ENCODE measurements at places on chromosomes 11 and 22.
A peak's percentile ranks its signal among the peaks of the same experiment; 100 is the strongest.

DNA sequence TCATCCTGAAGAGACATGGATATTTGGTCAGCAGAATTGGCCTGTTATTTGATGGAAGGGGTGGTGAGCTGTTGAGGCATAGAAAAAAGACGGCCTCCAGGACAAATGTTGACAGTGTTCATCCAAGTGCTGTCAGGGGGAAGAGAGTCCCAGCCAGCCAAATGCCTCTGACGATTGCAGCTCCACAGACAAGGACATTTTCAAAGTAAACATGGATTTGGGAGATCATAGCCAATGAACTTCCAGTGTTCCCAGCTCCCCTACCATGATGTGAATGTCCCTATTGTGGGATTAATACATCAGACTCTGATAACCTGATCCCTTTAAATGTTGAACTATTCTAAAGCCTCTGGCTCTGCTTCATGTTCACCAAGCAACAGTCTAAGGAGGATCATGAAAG, 31.2 kb upstream of the PSMA1 start:
- no peak for DNase-seq

DNA sequence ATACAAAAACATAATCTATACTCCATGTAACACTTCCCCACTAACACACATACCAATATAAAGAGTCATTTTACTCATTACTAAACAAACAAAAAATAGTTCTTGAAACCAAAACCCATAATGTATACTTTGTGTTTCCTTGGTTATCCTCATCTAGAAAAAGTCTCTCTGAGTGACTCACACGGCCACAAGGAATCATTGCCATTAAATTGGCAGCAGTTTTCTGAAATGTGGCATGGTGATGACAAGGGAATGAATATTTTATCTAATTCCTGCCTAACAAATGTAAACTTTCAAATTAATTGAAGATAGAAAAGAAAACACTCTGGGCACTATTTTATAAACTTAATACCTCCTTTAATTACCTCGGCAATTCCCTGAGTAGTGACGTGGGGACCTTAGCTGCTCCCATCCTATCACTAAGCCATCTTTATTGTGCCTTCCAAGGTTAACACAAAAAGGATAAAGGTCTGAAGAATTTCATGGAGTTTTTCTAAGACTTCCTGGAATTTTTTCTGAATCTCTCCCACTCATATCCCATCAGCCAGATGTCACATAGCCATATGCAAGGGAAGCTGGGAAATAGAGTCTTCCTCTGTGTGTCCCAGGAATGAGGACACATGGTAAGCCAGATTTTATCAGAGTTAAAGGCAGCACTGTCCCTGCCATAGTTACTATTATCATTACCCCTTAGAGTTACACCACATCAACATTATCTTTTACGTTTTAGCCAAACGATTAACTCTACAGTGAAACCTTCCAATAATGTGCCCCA, 857.2 kb upstream of the TENM4 start:
- DNase-seq: no peak

- no peak for DNase-seq
These were observed 259.9 kb upstream of the CTSC start for GRCh38 chr11:88597387-88597786.

GRCh38 chr11:33867996-33868646, 23.8 kb downstream of the LMO2 start:
- DNase-seq: no peak

DNA sequence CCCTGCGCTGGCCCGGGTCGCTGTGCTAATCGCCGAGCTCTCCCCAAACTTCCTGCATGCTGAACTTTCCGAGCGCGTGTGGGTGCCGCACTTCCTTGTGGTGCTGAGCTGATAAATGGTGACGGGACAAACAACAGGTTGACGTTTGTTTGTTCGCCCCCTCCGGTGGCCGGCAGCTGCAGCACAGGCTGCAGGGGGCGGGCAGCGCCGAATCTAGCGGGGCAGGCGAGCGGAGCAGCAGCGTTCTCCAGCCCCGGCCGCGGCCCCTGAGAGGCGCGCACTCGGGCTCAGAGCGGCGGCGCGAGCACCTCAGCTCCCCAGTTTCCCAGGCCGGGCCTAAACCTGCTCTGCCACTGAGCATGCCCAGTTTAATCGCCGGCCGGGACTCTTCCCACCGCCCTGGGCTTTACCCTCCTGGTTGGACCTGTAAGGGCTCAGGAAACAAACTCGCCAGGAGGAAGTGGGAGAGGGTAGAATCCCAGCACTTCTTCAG, at the start of gene PDGFD:
Gene PDGFD, minus strand, starts transcription at position 120 of the 493 bp plus-strand sequence.
- peak; percentile 14 for DNase-seq

DNA sequence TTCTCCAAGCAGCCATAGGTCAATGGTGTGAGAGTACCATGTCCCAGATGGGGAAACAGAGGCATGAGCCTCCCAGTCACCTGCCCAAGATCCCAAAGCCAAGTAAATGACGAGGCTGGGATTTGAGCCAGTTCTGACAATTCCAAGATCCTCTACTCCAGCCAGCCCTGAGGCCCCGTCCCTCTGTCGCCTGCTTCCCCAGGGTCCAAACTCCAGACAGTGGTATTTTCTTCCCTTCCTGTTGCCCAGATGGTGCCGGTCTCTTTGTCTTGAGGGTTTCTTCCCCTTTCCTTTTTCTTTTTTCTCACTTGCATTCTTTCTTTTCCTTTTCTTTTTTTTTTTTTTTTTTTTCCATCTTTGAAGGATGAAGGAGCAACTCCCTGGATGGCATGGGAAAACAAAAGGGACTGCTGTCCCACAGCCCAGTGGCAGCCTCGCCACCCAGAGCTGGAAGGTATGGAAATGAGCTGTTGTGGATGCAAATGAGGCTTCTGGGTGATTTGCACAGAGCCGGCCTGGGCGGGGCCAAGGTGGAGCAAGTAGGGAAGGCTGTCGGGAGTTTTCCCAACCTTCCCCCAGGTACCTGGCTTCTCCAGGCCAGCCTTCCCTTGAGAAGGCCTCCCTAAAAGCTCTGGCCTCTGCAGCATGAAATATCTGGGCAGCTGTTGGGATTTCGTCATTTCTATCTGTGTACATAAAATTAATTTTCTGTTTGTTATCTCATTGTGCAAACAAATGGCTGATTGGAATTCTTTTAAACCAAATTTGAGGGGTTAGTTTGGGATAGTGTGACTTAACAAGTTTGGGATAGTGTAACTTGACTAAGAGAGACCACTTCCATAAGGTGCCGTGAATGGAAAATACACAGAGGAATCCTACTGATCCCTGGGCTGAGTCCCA, 146.8 kb downstream of the MN1 start:
- no peak for DNase-seq

DNA sequence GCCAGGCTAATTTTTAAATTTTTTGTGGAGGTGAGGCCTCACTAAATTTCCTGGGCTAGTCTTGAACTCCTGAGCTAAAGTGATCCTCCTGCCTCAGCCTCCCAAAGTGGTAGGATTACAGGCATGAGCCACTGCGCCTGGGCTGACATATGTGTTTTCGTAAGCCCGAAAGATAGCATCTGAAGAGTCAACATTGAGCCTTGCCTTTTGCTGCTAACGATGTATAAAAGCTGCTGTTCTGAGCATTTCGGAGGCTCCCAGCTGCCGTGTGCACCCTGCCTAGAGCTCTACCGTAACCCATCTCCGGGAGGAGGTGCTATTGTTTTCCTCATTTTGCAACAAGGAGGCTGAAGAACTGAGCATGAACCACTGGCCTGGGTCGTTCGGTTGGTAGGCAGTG, 18.1 kb upstream of the PPP6R3 start:
- no peak for DNase-seq

DNA sequence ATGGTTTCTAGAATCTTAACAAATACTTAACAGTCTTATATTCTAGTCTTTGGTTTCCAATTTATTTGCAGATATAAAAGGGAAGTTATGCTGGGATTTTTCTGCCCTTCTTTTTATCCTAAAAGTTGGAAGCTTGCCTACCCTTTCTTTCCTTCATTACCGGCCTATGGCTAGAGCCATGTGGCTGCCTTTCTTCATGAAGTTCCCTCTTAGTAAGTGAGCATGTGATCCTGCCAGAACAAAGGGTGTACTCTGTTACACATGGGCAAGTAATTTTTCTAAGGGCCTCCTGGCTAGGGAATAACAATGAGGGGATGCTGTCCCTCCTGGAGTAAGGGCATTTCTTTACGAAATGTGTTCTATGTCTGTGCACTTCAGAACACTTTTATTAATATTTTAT, 252.1 kb upstream of the PITPNB start:
- DNase-seq: no peak

- no peak for DNase-seq
These were observed 35.7 kb downstream of the CELSR1 start for GRCh38 chr22:46501701-46502100.

DNA sequence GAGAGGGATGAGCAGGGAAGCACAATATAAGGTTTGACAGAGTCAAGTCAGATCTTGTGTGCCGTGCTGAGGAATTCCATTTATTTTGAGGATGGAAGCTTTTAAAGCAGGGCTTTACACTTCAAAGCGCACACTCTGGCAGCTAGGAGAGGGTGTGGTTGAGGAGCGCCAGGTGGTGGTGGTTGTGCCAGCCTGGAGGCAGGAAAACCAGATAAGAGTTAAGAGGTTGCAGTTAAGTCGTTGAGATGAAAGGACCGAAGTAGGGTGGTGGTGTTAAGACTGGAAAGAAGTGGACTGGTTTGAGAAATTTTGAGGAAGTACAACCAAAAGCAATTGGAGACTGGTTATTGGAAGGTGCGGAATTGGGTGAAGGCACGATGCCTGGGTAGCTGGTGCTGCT, 231.6 kb upstream of the TBCEL start:
- no peak for DNase-seq

DNA sequence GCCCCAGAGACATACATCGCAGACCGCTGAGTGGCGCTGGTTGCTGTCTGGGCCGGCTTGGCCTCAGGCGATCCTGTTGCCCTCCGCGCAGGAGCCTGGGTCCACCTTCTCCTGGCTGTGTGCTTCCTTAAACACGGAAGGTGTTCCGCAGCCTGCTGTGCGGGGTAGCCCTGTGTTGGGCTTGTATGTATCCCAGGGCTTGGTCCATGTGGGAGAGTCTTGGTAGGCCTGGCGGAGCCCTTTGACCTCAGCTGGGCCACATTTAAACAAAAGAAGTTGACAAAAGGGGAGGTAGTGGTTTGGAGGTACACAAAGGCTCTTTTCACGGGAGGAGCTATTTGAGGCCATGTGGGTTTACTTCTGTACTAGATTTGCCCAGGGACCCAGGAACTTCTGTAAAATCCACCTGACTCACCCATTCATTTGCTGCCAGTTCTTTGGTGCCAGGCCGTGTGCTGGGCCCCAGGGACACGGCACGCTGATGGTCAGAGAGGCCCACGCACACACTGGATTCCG, 11.0 kb upstream of the GRAMD4 start:
- DNase-seq: no peak

- no peak for DNase-seq
These were observed 56.7 kb downstream of the SHISAL1 start for GRCh38 chr22:44256085-44256484.

DNA sequence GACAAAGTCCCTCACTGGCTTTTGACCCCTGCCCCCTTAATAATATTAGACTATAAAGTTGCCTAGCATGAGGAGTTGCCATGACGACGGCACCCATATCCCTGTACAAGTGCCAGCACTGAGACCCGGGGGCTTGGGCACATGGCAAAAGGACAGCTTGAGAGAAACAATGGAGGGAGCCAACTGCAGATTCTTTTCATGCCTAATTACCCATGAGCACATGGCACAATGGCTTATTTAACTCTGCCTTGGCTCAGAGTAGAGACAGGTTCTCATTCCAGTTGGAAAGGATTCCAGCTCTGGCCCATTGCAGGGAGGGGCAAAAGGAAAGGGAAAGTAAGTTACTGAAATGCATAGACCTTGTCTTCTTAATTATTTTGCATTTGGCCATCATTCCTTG, 261.2 kb upstream of the UBASH3B start:
- DNase-seq: no peak

GRCh38 chr22:49965091-49966040, 4.8 kb downstream of the PIM3 start:
- DNase-seq: no peak

- no peak for DNase-seq
These were observed 56.4 kb downstream of the ANO1 start for GRCh38 chr11:70134490-70134889.

DNA sequence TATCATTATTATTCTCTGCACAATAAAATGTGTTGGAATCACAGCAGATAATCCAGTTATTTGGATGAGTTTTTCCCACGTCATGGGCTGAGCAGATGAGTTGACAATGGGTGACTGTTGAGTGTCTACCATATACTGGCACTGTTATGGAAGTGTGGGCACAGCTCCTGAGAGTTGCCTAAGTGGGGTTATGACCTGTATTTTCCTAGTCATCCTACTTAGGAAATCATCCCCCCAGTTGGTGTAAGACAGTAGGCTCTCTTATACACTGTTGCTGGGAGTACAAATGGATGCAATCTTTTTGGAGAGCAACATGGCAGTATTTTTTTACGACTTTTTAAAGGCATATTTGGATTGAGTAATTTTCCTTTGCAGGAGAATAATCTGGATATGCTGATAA, 66.4 kb downstream of the TRAF6 start:
- DNase-seq: no peak

GRCh38 chr22:25656724-25657123, 85.3 kb upstream of the MYO18B start:
- DNase-seq: no peak

GRCh38 chr11:64059339-64060140, 23.8 kb downstream of the FLRT1 start:
- DNase-seq: no peak

All from stimulated activated CD8-positive, alpha-beta memory T cell treated with anti-CD3 and anti-CD28 coated beads, Interleukin-7, amount 100 ng/mL, for 24 hours (primary cell).